Activated CD4-positive, alpha-beta T cell treated with anti-CD3 and anti-CD28 coated beads, Interleukin-2, amount 10 ng/mL, durations not matched to agents 7 days and 5 days (primary cell): ENCODE measurements at places on chromosomes 7 and 10. TPM values are rescaled to one million over a fixed set of nuclear protein-coding genes. Genes with fewer than 3 reads are reported as not detected.

DNA sequence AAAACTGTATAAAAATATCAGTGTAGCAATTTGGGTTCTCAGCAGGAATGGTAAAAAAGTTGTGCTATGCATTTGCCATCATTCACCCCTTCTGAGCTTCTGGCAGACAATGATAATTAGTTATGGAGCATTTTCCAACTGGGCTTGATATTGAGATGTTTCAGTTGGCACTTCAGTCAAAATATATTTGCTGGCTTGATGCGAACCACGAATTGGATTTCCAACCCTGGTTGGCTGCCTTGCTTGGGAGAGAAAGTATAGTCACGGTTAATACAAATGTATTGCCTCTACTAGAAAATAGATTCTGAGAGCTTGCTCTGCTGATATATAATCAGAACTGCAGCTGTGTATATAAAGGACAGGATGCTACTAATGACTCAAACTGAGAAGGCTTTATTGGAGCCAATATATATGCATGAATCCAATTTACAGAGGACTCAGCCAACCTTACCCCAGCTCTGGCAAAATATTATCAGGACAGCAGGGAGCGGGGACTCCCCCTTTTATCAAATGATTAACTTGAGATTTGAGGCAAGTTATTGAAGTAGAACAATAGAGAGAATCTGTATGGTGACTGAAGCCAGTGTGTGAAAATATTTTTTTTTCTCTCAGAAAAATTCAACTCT is 219.8 kb upstream of the SMIM30 start:
- DNase-seq, result no peak

The CRYGN gene
- total RNA-seq, result 0.25 TPM

DNA sequence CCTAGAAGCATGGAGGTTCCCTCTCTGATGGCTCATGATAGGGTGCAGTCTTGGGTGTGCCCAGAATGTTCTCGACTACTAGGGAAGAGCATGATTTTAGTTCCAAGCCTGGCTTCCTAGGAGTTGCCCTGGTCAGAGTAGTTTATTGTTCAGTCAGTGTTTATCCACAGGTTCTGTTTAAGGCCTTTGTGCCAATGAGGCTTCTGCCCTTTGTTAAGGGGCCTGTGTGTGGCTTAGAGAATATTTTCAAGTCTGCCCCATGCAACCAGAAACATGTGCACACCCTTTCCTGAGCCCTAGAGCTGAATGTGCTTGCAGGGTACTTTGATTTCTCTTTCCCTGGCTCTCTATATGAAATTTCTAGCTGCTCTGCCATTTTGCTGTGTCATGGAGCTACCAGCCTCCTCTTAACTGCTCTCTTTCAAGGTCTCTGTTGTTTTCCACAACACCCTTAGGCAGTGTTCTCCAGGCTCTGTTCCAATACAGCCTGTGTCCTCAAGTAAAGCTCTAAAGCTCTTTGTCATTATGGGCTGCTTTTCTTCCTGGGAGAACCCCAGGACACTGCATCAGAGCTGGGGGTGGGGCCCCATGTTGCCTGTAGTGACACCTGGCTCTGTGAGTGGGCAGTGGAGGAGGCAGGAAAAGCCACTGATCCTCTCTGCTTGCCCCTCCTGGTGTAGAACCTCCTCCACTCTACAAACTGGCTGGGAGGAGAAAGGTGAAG is 34.1 kb upstream of the TSPAN33 start:
- DNase-seq, result no peak

The SPDYE6 gene
- not detected for total RNA-seq

The GPR141 gene
- not detected for total RNA-seq
